ENCODE measurements at places on chromosomes 4 and X.

DNA sequence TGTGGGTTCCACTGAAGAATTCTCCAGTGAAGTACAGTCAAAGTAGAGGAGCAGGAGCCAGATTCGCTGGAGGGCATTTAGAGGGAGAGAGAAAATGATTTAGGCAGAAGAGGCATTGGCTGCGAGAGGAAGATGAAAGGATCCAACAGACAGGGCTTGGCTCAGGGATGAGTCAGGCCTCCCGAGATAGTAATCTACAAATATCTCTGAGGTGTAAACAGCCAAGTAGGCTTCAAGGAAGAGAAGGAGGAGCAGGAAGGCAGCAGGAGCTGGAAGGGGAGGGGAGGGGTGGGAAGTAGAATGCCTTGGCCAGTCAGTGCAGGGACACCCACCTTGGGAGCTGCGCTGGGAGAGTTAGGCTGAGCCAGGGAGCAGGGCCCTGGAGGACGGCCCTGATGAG lies 55.5 kb downstream of the PJA1 start:
- DNase-seq: peak; percentile 62

- no peak for DNase-seq
Measured at GRCh38 chrX:48940404-48940955, 16.9 kb downstream of the OTUD5 start.

DNA sequence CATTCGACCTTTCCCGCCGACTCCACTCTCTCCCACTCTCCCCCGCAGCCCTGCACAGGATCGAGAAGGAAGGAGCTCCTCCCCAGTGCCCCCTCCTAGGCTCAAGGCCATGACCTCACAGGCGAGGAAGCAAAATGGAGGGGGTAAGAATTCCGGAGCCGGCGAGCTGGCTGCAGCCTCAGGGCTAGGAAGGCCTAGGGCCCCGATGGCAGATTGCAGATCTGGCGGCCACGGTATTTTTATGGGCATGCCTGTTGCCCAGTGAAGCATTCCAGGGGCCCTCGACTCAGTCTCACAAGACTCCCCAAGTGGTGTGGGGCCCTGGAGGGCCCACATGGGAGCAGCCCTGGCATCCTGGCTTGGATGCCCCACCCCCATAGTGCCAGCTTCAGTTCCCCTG lies 942 bp upstream of the L1CAM start:
- no peak for DNase-seq

DNA sequence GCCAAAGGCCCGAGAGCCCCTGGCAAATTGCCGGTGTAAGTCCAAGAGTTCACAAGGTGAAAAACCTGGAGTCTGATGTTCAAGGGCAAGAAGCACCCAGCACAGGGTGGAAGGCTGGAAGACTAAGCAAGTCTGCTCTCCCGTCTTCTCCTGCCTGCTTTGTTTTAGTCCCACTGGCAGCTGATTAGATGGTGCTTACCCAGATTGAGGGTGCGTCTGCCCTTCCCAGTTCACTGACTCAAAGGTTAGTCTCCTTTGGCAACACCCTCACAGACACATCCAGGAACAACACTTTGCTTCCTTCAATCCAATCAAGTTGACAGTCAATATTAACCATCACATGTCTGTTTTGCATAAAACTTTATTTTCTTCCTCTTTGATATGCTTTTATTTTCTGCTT lies 157.4 kb downstream of the HS3ST1 start:
- no peak for DNase-seq

- DNase-seq: no peak
Measured at GRCh38 chrX:5928224-5928623, 300.4 kb downstream of the NLGN4X start.

DNA sequence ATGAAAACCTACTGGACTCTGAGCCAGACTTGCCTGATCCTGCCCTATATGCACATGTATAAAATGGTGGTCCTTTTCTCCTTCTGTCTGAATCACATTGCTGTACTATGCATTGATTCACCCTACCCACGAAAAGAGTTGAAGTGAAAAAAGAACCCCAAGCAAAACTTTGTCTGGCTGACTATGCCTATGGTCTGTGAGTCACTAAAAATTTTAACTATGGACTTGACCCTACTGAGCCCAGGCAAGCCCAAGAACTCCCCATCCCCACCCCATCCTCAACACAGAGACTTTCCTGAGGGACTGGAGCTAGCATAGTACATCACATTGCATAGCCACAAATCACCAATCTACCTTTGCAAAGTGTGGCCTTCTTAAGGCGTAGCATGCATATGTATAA lies 116.6 kb upstream of the TENM3 start:
- DNase-seq: no peak

- no peak for DNase-seq
Measured at GRCh38 chrX:56554870-56555269, 8.6 kb upstream of the UBQLN2 start.

DNA sequence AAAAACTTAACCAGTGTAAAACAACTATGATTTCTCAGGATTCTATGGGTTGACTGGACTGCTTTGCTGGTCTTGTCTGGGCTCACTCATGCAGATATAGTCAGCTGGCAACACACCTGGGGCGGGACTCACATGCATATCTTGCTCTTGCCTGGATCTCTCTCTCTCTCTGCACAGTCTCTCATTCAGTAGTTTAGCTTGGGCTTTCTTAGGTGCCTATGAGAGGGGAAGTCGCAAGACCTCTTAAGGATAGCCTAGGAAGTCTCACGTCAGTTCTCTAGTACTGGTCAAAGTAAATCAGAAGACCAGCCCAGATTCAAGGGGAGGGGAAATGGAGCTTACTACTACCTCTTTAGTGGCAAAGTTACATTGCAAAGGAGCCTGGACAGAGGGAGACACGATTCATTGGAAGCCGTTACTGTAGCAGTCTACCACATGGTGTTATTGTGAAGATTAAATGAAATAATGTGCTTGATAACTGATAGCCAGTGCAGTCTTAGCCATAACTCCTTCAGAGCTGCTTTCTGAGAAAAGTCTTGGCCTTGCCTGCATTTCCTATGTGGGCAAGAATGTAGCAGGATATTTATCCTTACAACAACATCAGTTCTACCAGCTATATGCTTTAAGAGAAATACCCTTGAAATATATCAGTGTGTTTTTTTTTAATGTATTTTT lies 2.1 kb downstream of the COPS4 start:
- no peak for DNase-seq

- DNase-seq: peak; percentile 74
Measured at GRCh38 chr4:6345866-6346265, 76.2 kb downstream of the WFS1 start.

DNA sequence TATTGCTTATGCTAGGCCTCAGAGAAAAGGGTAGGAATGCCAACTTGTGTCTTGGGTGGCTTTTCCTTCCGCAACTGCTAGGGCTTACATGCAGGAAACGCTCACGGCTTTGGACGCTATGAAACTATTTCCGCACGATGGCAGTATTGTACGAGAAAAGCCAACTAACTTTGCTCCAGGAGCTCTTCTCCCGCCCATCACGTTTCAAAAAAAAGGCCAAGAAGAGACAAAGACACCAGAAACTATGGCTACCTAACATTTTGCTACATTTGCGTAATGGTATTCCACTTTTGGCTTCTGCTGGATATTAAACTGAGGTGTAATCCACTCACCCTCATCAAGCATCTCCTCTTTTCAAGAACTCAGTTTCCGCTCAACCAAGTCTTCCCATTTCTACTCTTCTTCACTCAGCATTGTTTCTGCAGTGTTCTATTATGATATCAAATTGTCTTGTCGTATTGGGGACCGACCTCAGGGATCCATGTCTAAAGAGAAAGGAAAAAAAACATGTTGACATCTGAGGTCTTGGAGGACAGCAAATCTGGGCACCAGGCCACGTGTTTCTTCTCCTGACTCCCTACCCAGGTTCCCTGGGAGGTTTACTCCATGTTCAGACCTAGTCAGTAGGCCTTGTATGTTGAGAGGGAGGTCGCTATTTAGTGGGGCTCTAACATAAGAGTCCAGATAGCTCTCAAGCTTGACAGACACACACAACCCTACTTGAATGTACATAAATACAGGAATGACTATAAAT lies 239.4 kb upstream of the STK26 start:
- DNase-seq: no peak

DNA sequence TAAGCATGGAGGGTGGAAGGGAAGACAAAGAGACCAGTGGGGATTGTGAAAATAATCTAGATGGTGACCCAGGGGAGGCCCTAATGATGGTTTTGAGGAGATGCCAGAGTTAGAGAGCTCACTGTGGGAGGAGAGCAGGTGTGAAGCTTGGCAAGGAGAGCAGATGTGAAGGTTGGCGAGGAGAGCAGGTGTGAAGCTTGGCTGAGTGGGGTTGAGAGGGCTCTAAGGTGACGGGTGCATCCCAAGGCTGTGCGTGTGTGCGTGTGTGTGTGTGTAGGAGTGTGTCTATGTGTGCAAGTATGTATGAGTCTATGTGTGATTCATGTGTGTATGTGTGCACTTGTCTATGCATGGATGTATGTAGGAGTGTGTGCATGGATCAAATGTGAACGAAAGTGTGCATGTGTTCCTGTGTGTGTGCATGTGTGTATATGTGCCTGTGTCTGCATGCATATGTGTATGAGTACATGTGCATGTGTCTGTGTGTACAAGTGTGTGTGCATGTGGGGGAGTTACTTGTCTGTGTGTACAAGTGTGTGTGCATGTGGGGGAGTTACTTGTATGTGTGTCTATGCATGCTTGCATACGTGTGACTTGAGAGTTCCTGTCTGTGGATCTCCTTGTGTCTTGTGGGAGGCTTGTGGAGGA lies 72.0 kb downstream of the EVC start:
- DNase-seq: no peak

- DNase-seq: no peak
Measured at GRCh38 chr4:45350438-45350837, 624.1 kb upstream of the GNPDA2 start.

DNA sequence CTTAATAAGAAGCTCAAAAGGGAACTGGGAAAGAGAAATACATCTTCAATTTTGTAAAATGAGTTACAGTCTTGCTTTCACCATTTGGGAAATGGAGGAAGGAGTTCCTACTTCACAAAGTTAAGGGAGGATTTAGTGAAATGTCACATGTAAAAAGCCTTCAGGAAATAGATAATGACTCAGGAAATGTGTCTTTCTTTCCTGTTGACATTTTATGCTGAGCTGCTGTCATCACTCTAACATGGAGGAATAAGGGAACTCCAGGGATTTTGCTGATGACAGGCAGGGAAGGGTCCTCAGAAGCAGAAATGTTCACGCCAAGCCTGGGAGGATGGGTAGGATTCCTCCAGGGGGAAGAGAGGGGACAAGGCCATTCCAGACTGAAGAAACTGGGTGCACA lies 251.1 kb downstream of the USP46 start:
- DNase-seq: no peak

GRCh38 chr4:62118558-62118957 lies 918.4 kb downstream of the ADGRL3 start:
- DNase-seq: no peak

GRCh38 chr4:121958777-121959176 lies 6.9 kb upstream of the TRPC3 start:
- no peak for DNase-seq

GRCh38 chrX:48045410-48046311 lies 25.8 kb downstream of the ZNF630 start:
- no peak for DNase-seq

GRCh38 chrX:136827026-136827425 lies 46.3 kb upstream of the ARHGEF6 start:
- no peak for DNase-seq
